ENCODE measurements at places on chromosomes 2 and 18. TPM values are rescaled to one million over a fixed set of nuclear protein-coding genes. Genes with fewer than 3 reads are reported as not detected.

- no peak for DNase-seq
Measured at GRCh38 chr2:18540872-18541271, 19.6 kb downstream of the RDH14 start.

DNA sequence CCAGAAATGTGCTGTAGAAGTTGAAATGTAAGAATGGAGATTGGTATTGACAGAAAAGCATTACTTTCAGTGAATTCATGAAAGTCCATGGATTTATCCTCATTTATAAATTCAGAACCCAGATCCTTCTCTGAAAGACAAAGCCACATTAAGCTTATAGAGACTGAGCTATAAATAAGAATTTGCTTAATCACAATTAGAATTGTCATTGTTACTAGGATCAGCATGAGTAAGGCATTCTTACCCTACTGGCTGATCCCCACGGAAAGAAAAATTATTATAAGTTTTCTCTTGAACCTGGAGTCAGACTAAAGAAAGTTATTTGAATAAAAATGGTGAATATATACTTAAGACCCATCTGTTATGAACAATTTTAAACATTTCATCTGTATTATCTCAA, 199.2 kb upstream of the DTNA start:
- no peak for DNase-seq

- no peak for DNase-seq
Measured at GRCh38 chr2:172600557-172601008, 44.7 kb downstream of the PDK1 start.

- DNase-seq = no peak
Measured at GRCh38 chr18:5420906-5421305, 122.9 kb downstream of the EPB41L3 start.

GRCh38 chr2:226687641-226688253, 111.9 kb downstream of the IRS1 start:
- no peak for DNase-seq

GRCh38 chr2:8006626-8007025, 675.2 kb upstream of the ID2 start:
- no peak for DNase-seq

Gene LYG1
- polyA plus RNA-seq = 0.29 TPM

Gene ERMN
- polyA plus RNA-seq = 0.61 TPM

Gene ANKRD30BL
- not detected for polyA plus RNA-seq

All from CD14-positive monocyte (primary cell).